ENCODE measurements at places on chromosomes 1 and 21. TPM values are rescaled to one million over a fixed set of nuclear protein-coding genes. Genes with fewer than 3 reads are reported as not detected.

- H3K4me1 ChIP-seq = no peaks in the 10 kb centered on the region
- H3K27ac ChIP-seq = no peak overlapping the region
- no peak for DNase-seq
- no peaks in the 10 kb centered on the region for H3K27me3 ChIP-seq
- no peak overlapping the region for H3K4me3 ChIP-seq
- peaks cover 2% of the 10 kb centered on the region for H3K36me3 ChIP-seq
Observed at GRCh38 chr1:194279975-194280374, 1093.6 kb upstream of the B3GALT2 start.

- H3K27me3 ChIP-seq = peaks cover 14% of the 10 kb centered on the region
- H3K27ac ChIP-seq = no peak overlapping the region
- no peaks in the 10 kb centered on the region for H3K36me3 ChIP-seq
- DNase-seq = no peak
- no peak overlapping the region for H3K4me3 ChIP-seq
Observed at GRCh38 chr1:199832451-199832850, 195.1 kb upstream of the NR5A2 start.

DNA sequence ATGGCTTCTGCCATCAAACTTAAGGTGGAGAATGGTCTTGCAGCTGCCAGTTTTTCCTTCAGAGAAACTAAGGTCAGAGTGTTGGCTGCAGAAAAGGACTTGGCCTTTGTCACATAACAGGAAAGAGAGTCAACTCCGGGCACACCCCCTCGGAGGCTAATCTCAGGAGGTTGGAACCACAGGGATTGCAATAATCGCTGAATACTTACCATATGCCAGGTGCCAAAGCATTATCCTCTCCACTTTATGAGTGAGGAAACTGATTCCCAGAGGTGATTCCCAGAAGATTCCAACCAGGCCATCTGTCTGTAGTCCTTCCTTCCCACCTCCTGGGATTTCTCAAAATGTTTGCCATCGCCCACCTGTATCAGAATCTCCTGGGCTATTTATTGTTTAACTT is 54.0 kb downstream of the LACTBL1 start:
- no peak for DNase-seq
- no peaks in the 10 kb centered on the region for H3K4me1 ChIP-seq
- no peak overlapping the region for H3K4me3 ChIP-seq
- H3K27me3 ChIP-seq = no peaks in the 10 kb centered on the region
- no peak overlapping the region for H3K27ac ChIP-seq

- H3K27ac ChIP-seq = peak overlapping the region; percentile 98
- H3K27me3 ChIP-seq = no peaks in the 10 kb centered on the region
- H3K36me3 ChIP-seq = peaks cover 13% of the 10 kb centered on the region
- peak overlapping the region; percentile 97 for H3K4me3 ChIP-seq
Observed at GRCh38 chr1:99850459-99851291, 514 bp downstream of the AGL start.

Gene HAO2
- total RNA-seq = not detected

- H3K27ac ChIP-seq = no peak overlapping the region
- no peak for DNase-seq
- H3K36me3 ChIP-seq = no peaks in the 10 kb centered on the region
- peaks cover 5% of the 10 kb centered on the region for H3K4me1 ChIP-seq
Observed at GRCh38 chr1:8010080-8010664, 15.9 kb downstream of the ERRFI1 start.

GRCh38 chr1:36775716-36776115 is 258.6 kb downstream of the GRIK3 start:
- no peak for DNase-seq
- no peaks in the 10 kb centered on the region for H3K36me3 ChIP-seq
- H3K27me3 ChIP-seq = peaks cover 36% of the 10 kb centered on the region

GRCh38 chr1:147225193-147225730 is at the start of gene FMO5:
Gene FMO5 (minus strand): TSS chr1:147225339. CDS start chr1:147225029, 310 bp downstream.
- peak within 1 kb of the TSS; percentile 89 for H3K27ac ChIP-seq
- peaks cover 5% of the 10 kb centered on the region for H3K27me3 ChIP-seq
- DNase-seq = peak; percentile 43
- peak within 1 kb of the TSS; percentile 98 for H3K4me3 ChIP-seq
- H3K36me3 ChIP-seq = no peaks in the 10 kb centered on the region

- H3K36me3 ChIP-seq = peaks cover 4% of the 10 kb centered on the region
- H3K27ac ChIP-seq = peak overlapping the region; percentile 7
- H3K4me1 ChIP-seq = peaks cover 25% of the 10 kb centered on the region
- H3K4me3 ChIP-seq = peak overlapping the region; percentile 62
Observed at GRCh38 chr1:199089393-199090122, 450.7 kb downstream of the PTPRC start.

DNA sequence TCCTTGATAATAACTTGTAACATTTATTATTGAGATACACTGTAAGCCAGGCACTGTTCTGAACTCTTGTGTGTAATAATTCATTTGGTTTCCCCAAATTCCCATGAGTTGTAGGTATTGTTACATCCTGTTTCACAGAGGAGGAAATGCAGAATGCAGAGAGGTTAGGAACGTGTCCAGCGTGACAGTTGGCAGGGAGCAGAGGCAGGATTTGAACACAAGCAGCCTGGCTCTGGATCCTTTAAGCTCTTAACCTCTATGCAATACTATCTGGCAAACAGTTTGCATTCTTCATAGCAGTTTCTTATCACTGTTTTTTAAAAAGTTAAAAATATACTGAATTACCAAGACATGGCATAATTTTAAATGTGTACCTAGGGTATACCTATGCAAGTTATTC is 30.5 kb downstream of the EEIG2 start:
- no peaks in the 10 kb centered on the region for H3K27me3 ChIP-seq
- no peak overlapping the region for H3K27ac ChIP-seq
- H3K36me3 ChIP-seq = peaks cover 3% of the 10 kb centered on the region
- H3K4me3 ChIP-seq = peak overlapping the region; percentile 10
- H3K4me1 ChIP-seq = peaks cover 51% of the 10 kb centered on the region

DNA sequence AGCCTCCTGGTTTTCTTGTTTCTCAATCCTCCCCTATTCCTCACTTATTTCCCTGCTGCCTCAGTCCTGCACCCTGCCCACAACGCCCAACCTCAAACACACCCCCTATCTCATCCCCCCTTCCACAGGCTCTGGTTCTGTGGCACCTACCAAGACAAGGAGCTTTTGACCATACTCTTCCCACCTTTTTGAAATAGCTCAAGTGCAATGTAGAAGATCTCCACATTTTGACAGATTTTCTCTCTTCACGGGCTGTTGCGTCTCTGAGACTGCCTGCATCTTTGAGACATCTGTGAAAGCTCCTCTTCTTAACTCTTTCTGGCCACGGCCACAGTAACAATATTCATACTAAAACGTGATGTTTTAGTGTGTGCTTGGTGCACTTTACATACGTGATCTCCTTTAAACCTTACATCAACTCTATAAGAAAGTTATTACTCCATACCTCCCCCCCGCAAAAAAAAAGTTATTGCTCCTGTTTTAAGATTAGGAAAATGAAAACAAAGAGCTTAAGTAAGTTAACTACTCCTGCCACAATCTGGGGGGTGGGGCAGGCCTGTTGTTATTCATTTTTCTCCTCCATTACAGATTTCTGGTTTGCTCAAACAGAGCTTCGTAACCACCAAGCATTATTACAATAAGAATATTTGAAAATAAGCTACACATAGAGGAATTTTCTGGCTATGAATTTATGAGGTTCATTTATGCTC is 1.8 kb upstream of the SERBP1 start:
- peaks cover 29% of the 10 kb centered on the region for H3K36me3 ChIP-seq
- no peaks in the 10 kb centered on the region for H3K27me3 ChIP-seq
- H3K4me3 ChIP-seq = peak overlapping the region; percentile 89
- peaks cover 51% of the 10 kb centered on the region for H3K4me1 ChIP-seq

- no peaks in the 10 kb centered on the region for H3K4me1 ChIP-seq
- no peak for DNase-seq
- no peak overlapping the region for H3K27ac ChIP-seq
- H3K4me3 ChIP-seq = no peak overlapping the region
- no peaks in the 10 kb centered on the region for H3K27me3 ChIP-seq
Observed at GRCh38 chr1:171110621-171111326, 20.1 kb downstream of the FMO3 start.

GRCh38 chr1:202135221-202135721 is 9.3 kb downstream of the ARL8A start:
- H3K27me3 ChIP-seq = no peaks in the 10 kb centered on the region
- H3K4me1 ChIP-seq = no peaks in the 10 kb centered on the region
- H3K4me3 ChIP-seq = no peak overlapping the region
- peak; percentile 49 for DNase-seq

Gene PIGV
- total RNA-seq = 19.4 TPM

DNA sequence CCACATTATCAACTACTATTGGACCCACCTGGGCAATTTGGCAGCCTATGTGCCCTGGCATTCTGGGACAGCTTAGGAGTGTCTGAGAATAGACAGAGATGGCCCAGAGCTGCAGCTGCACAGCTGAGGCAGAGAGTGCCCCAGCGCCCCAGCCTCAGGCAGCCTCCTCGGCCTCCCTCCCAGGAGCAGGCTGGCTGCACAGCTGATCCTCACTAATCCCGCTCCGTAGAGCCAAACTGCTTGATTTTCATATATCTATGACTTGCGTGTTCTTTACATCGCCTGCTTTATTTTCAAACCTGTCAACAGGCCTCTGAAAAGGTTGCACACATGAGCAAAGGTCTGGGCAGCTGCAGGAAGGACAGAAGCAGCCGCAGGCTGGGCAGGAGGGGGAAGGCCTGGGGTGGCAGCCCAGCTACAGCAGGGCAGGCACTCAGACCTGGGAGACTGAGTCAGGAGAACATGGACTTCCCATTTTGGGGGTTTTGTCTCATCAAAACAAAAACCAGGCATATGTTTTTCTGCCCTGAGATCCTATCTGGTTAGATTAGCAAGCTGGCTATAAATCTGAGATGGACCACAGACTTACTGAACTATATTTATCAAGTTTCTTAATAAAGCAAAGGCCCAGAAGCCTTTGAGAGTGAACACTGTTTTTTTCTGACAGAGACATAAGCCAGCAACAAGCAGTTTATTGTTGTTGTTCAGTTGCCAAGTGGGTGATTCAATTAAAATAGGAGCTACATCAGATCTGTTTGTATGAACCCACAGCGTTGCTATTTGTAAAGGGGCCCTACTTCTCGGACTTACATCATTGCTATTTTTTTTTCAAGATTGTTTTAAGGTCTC is 301.8 kb upstream of the DUSP10 start:
- H3K27me3 ChIP-seq = no peaks in the 10 kb centered on the region
- no peak for DNase-seq
- H3K4me3 ChIP-seq = no peak overlapping the region
- H3K4me1 ChIP-seq = peaks cover 9% of the 10 kb centered on the region

Gene TMEM82
- total RNA-seq = not detected

Gene B3GALT2
- 0.10 TPM for total RNA-seq

DNA sequence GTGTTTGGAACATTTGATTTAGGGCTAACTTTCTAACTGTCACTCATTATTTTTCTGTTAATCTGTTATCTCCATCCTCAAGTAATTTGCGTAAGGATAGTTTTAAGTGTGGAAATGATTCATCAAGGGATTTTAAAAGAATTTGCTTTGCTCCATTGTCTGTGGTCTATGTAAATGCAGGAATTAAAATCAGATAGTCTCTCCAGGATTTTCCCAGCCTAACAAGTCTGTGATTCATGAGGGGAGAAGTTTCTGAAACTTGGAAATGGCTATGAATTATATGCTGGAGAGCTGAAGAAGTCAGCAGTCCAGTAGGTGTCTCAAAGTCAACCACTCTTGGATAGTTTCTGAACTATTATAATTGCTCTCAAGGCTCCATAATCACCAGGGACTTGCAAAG is 264.5 kb downstream of the MRPL39 start:
- H3K4me3 ChIP-seq = no peak overlapping the region
- no peak overlapping the region for H3K27ac ChIP-seq

DNA sequence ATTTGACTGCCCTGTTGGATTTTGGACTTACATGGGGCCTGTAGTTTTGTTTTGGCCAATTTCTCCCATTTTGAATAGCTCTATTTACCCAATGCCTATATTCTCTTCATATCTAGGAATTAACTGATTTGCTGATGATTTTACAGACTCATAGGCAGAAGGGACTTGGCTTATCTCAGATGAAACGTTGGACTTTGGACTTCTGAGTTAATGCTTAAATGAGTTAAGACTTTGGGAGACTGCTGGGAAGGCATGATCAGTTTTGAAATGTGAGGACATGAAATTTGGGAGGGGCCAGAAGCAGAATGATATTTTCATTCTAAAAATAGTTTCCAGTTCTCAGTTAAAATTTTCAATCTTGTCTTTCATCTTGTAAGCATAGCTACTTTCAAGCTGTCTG is 222.3 kb downstream of the COP1 start:
- H3K27me3 ChIP-seq = no peaks in the 10 kb centered on the region
- H3K36me3 ChIP-seq = peaks cover 51% of the 10 kb centered on the region
- H3K4me3 ChIP-seq = no peak overlapping the region
- DNase-seq = no peak

Gene S100A7
- not detected for total RNA-seq

DNA sequence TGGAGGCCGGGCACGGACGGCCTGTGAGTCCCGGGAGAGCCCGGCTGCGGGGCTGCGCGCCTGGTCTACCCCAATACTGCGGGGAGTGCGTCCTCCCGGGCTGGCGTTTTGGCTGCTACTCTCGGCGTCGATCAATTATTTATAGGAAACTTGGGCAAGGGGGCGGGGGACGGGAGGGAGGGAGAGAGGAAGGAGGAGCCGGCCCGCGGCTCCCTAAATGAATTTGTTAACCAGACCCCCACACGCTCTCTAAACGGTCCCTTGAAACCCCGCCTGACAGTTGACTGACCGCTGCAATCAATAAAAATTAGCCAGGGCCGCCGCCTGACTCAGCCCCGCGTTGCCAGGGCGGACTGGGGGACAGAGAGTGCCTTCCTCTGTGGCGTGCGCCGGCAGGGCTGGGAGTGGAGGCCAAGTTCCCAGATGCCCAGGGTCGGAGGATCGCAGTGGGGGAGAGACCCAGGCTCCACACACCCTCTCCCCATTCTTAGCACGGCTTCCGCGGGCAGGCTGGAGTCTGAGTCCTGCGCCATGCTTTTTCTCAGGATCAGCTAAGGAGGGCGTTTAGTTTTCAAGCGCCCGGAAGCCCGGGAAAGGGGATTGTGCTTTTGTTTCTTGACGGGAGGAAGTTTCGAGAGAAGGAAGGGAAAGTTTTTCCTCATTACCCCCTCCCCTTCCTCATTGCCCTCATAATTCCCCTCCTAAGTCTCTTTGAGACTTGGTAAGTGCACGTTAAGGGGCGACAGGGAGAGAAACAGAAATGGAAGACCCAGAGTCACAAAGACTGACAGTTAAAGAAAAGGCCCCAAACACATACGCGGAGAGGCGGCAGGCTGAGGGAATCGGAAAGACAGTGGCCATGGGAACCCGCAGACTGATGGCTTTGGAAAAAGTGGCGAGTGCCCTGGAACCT is 6.2 kb downstream of the PAX7 start:
- no peak overlapping the region for H3K27ac ChIP-seq
- DNase-seq = no peak
- peaks cover 100% of the 10 kb centered on the region for H3K27me3 ChIP-seq
- peaks cover 52% of the 10 kb centered on the region for H3K4me1 ChIP-seq
- peaks cover 2% of the 10 kb centered on the region for H3K36me3 ChIP-seq

Gene LAMB3
- total RNA-seq = 5.9 TPM

Gene CTBS
- total RNA-seq = 31.3 TPM

Gene C1orf185
- total RNA-seq = not detected

Measured in activated T-cell treated with anti-CD3 and anti-CD28 coated beads, Interleukin-2, amount 50 U/mL, for 72 hours (primary cell).